Muscle of arm (tissue), 14 donors: ENCODE measurements at places on chromosomes 5 and 9. TPM values are rescaled to one million over a fixed set of nuclear protein-coding genes. Genes with fewer than 3 reads are reported as not detected.

The CDX1 gene
- polyA plus RNA-seq, result not detected

The SEMA6A gene
- polyA plus RNA-seq, result 62.6 TPM

The MCIDAS gene
- not detected for polyA plus RNA-seq

DNA sequence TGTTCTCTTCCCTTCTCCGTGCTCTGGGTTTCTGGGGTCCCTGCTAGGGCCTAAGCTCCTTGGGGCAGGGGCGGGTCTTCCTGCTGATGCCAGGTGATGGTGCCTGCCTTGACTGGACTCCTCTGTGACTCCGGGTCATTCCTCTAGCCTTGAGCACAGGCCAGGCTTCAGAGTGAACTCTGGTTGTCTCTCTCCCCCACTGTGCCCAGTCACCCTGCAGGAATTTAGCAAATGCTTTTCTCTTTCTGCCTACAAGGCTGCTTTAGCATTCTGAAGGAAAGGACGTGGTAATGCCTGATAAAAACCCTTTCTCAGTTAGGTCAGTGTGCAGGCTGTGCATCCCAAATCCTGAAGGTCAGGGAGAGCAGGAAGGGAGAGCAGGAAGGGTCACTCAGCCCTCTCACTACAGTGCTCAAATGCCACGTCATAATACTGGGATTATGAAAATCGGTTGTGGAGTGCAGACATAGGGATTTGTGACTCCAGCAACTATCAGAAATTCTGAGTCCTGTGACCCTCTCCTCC, 2.7 kb downstream of the CXCL14 start:
- no peak for DNase-seq

- no peak for DNase-seq
Observed at GRCh38 chr9:80020530-80020929, 448.8 kb downstream of the TLE4 start.

GRCh38 chr5:59275510-59276324, 617.8 kb downstream of the PDE4D start:
- peak; percentile 78 for DNase-seq

GRCh38 chr5:141843156-141843927, 34.9 kb downstream of the PCDH1 start:
- no peak for DNase-seq

GRCh38 chr9:2837915-2838314, 6.0 kb downstream of the PUM3 start:
- no peak for DNase-seq

DNA sequence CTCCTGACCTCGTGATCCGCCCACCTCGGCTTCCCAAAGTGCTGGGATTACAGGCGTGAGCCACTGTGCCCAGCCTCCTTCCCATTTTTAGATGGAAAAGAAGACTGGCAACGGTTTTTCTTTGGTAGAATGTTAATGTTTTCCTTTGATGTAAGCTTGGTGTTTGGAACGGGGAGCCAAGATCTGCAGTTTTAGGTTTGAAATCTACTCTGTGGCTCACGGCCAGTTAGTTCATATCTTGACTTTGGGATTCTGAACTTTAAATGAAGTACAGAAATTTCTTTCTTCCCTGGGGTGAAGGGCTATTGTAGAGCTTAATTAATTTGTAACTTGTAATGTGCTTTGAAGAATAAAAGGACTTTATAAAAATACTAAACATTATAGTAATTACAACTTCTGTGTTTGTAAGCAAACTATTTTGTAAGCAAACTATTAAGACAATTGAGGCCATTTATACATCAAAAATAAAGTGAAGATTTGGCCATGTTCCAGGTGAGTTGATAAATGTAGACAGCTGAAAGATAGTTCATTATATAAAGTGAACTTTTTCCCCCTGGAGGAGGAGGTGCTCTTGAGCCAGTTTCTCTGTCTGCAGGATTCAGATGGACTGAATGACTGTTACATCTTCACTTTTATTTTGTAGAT, 117.1 kb upstream of the TUT7 start:
- no peak for DNase-seq

GRCh38 chr9:89548071-89548638, 50.2 kb upstream of the SEMA4D start:
- no peak for DNase-seq

DNA sequence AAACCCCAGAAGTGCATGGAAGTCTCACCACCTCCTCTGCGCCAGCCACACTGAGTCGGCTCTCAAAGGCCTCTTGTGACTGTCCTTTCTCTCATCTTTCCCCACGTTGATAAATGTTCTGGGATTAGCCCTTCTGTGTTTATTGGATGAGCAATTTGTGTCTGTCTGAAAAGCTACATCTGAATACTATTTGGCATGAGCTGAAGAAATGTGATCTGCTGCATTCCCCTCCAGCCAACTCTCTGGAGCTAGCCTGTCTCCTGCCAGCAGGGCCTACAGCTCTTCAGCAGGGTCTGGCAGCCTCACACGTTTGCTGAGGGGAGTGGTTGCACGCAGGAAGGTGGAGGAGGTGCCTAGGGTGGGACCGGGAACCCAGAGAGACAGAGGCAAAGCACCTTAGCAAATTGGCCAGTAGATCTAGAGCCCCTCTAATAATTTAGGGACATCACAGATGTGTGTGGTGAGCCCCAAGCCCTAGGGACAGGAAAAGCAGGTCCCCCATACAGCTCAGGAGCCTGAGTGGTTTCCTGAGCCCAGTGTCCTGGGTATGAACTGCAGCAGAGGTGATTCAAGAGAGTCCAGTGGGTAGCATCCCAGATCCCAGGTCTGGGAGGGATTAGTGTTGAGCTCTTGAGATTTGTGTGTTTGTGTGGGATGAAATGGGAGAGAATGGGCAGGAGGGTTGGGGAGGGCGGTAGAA, 20.5 kb upstream of the B4GALT1 start:
- peak; percentile 85 for DNase-seq

GRCh38 chr5:172140866-172141265, 47.2 kb downstream of the STK10 start:
- no peak for DNase-seq

- DNase-seq, result no peak
Observed at GRCh38 chr9:133115604-133116345, 5.3 kb downstream of the RALGDS start.

GRCh38 chr5:155651-156410, 35.5 kb upstream of the LRRC14B start:
- no peak for DNase-seq

GRCh38 chr9:136964171-136964689, 12.2 kb downstream of the LCN12 start:
- no peak for DNase-seq

DNA sequence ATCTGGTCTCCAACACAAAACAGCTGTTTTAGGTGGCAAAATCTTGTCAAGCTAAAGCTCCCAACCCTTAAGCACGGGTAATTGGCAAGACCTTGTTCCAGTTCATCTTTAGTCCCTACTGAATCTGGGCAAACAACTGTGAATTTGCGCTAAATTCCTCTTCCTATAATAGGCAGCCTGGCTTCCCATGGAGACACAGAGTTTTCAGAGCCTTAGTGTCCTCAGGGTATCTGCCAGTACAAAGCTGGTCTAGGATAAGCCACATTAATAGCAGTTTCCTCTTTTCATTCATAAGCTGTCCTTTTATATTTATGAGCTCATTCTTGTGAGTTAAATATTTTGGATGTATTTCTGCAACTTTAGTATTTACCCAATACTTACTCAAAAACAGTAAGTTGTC, 59.5 kb downstream of the FGF10 start:
- DNase-seq, result no peak

DNA sequence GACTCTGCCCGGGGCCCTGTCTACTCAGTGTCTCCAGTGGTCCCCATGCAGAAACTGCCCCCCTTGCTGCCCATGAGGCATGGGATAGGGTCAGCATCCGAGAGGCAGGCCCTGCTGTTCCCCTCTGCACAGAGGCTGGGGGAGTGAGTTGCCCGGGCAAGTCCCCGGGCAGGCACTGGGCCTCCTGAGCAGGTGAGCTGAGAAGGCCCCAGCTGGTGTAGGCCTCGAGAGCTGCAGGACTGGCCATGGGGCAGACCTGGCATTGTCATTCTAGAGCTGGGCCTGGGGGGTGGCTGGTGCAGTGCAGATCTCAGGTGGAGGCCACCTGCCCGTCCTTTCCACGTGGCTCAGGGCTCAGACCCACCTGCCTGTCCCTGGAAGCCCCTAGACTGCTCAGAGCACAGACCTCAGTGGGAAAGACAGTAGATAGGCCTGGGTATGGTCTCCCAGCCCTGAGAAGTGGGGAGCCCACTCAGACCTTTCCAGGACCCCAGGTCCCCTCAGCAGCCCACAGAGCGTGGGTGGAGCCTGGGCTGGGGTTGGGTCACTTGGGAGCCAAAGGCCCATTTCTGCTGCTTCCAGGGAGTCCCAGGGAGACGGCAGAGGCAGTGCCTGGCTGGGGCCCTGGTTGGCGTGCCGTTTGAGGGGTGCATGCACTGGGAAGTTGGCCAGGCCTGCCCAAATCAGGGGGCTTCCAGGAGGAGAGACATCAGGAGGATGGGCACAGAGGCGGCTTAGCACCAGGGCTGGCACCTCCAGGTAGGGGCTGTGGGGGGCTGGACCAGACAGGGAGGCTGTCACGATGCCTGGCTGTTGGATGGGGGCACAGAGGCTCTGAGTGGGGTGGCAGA, 4.8 kb upstream of the NOTCH1 start:
- no peak for DNase-seq
